ENCODE measurements at places on chromosomes 3 and 15. TPM values are rescaled to one million over a fixed set of nuclear protein-coding genes. Genes with fewer than 3 reads are reported as not detected.

DNA sequence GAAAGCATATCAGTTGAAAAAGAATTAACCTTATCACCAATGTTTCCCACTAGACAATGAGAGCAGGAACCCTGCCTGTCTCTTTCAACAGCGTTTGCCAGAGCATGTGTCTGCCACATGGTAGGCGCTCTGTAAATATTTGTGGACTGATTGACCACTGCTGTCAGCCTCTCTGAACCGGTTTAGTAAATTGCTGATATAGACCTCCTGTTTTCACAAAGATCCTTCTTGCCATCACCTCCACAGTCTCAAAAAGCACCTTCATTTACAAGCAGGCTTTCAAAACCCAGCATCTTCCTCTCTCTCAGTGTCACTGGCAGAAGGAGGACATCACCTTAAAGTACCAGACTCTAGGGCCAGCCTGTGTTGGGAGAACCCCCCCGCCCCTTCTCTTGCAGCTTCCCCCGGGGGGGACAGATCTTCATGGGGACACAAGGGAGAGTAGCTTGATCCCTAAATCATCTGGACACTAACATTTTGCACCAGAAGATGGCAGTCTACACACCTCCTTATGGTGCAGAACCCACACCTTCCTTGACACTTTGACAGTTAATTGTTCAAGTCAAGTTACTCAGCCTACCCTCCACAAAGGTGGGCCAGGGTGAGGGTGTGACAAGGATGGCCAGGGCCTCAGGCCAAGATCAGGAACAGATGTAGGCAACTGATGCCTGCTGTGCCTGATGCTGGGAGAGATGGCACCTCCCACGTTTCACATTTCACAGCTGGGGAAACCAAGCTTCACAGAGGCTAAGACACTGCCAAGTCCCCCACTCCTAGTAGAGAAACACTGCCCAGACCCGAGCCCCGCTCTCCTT, 37.8 kb upstream of the USP3 start:
- no peaks in the 10 kb centered on the region for H3K27me3 ChIP-seq
- peaks cover 10% of the 10 kb centered on the region for H3K4me1 ChIP-seq
- no peak overlapping the region for H3K4me3 ChIP-seq
- H3K36me3 ChIP-seq, result no peaks in the 10 kb centered on the region
- no peak for DNase-seq
- no peak overlapping the region for H3K27ac ChIP-seq

The HDAC11 gene
- 3.2 TPM for total RNA-seq

The C3orf70 gene
- not detected for total RNA-seq

The ITPR1 gene
- total RNA-seq, result 85.8 TPM

DNA sequence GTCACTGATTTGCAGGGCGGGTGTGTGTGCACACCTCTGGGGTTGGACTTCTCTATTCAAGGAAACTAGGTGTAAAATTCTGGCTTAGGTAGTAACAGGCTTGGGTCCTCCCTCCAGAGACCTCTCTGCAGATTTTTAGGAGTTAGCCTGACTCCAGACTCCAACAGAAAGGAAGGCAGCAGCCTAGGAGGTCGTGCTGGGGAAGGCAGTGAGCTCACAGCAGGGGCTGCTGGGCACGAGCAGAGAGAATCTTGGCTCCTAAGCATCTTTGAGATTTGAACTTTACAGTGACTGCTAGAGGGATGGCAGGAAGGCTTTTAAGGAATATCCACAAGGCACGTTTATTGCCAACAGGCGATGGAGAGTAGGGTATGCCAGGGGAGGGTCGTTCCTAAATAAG, 612.6 kb downstream of the FOXP1 start:
- H3K4me3 ChIP-seq, result no peak overlapping the region
- H3K27ac ChIP-seq, result no peak overlapping the region
- peaks cover 87% of the 10 kb centered on the region for H3K36me3 ChIP-seq
- H3K27me3 ChIP-seq, result no peaks in the 10 kb centered on the region

GRCh38 chr15:42065468-42065867, 28.9 kb downstream of the PLA2G4D start:
- no peaks in the 10 kb centered on the region for H3K27me3 ChIP-seq
- H3K36me3 ChIP-seq, result no peaks in the 10 kb centered on the region
- no peaks in the 10 kb centered on the region for H3K4me1 ChIP-seq
- H3K27ac ChIP-seq, result no peak overlapping the region
- no peak for DNase-seq

- peaks cover 25% of the 10 kb centered on the region for H3K27me3 ChIP-seq
- DNase-seq, result no peak
- no peaks in the 10 kb centered on the region for H3K4me1 ChIP-seq
- no peak overlapping the region for H3K4me3 ChIP-seq
- no peaks in the 10 kb centered on the region for H3K36me3 ChIP-seq
Observed at GRCh38 chr15:96335411-96336024, 5.0 kb downstream of the NR2F2 start.

The RAD51 gene
- 54.3 TPM for total RNA-seq

The C3orf85 gene
- not detected for total RNA-seq

GRCh38 chr3:177061369-177061768, 135.9 kb downstream of the TBL1XR1 start:
- DNase-seq, result no peak
- H3K27ac ChIP-seq, result no peak overlapping the region
- H3K36me3 ChIP-seq, result no peaks in the 10 kb centered on the region
- H3K27me3 ChIP-seq, result no peaks in the 10 kb centered on the region
- peaks cover 32% of the 10 kb centered on the region for H3K4me1 ChIP-seq

The ITGA11 gene
- not detected for total RNA-seq

- no peak overlapping the region for H3K27ac ChIP-seq
- H3K27me3 ChIP-seq, result peaks cover 84% of the 10 kb centered on the region
- no peak overlapping the region for H3K4me3 ChIP-seq
Observed at GRCh38 chr15:76342058-76342381, 5.4 kb downstream of the ISL2 start.

DNA sequence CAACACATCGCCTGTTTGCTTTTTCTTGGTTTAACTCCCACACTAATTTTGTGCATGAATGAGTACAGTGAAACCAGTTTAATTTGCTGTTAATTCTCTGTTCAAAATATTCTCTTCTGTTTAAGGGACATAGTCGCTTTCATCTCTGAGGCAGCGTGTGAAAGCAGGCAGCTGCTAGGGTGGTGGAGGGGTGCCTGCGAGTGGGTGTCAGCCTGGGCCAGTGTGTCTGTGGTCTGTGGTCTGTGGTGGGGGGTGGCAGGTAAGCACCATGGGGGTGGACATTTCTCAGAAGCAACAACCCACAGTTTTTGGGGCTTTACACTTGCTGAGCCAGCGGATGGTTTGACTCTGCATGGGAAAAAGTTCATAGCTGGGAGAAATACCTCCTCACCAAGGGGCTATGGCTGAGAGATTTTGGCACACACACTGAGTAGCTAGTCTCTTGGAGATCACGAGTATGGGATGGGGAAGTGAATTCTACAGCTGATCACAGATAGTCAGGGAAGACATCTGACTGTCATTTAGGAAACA, 109.2 kb downstream of the EPHB1 start:
- H3K36me3 ChIP-seq, result no peaks in the 10 kb centered on the region
- no peak overlapping the region for H3K4me3 ChIP-seq
- no peak overlapping the region for H3K27ac ChIP-seq
- DNase-seq, result no peak
- no peaks in the 10 kb centered on the region for H3K27me3 ChIP-seq

The SMCO1 gene
- total RNA-seq, result not detected

The GOLGA8S gene
- 0.07 TPM for total RNA-seq

- no peak overlapping the region for H3K4me3 ChIP-seq
- H3K27ac ChIP-seq, result no peak overlapping the region
- no peaks in the 10 kb centered on the region for H3K36me3 ChIP-seq
- H3K27me3 ChIP-seq, result no peaks in the 10 kb centered on the region
- no peaks in the 10 kb centered on the region for H3K4me1 ChIP-seq
Observed at GRCh38 chr3:149430216-149430615, 44.3 kb upstream of the TM4SF4 start.

DNA sequence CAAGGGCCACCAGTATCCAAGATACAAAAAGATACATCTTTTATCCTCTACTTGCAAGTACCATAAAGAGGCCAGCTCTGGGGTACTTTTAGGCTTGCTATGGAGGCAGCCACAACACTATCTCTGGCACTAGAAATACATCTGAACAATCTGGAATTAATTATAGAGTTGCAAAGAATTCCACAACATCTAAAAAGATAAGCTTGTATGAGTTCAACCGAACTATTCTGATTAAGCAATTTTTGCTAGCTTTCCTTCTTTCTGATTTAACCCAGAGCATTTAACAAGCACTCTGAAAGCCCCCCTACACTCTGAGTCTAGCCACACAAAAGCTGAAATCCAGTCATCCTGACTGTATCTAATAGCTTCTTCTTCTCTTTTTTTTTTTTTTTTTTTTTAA, 95.4 kb downstream of the FRMD5 start:
- H3K4me1 ChIP-seq, result no peaks in the 10 kb centered on the region
- H3K27ac ChIP-seq, result no peak overlapping the region
- H3K27me3 ChIP-seq, result no peaks in the 10 kb centered on the region
- no peak for DNase-seq
- H3K36me3 ChIP-seq, result no peaks in the 10 kb centered on the region

The SPINT1 gene
- 7.6 TPM for total RNA-seq

GRCh38 chr3:24136624-24137310, 191.7 kb downstream of the NR1D2 start:
- H3K27me3 ChIP-seq, result no peaks in the 10 kb centered on the region
- DNase-seq, result no peak
- no peak overlapping the region for H3K4me3 ChIP-seq
- H3K4me1 ChIP-seq, result no peaks in the 10 kb centered on the region

DNA sequence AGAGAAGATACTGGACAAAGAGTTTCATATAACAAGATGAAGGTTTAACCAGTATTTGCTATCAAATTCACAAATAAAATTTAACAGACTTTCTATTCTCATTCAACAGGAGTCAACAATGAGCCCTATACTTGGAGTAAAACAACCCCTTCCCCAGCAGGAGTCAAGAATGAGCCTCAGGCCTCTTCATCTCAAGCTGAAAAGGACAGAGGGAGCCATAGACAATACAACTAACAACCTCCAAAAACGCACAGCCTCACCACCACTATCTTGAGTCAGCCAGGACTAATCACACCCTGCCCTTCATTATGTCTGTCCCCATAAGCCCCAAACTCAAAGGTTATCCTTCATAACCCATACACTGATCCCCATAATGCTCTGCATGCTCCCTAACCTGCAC, 36.4 kb downstream of the ETFA start:
- H3K4me1 ChIP-seq, result no peaks in the 10 kb centered on the region
- H3K27me3 ChIP-seq, result no peaks in the 10 kb centered on the region
- H3K27ac ChIP-seq, result no peak overlapping the region

- no peaks in the 10 kb centered on the region for H3K4me1 ChIP-seq
- no peak overlapping the region for H3K27ac ChIP-seq
- H3K36me3 ChIP-seq, result no peaks in the 10 kb centered on the region
- no peaks in the 10 kb centered on the region for H3K27me3 ChIP-seq
- H3K4me3 ChIP-seq, result no peak overlapping the region
Observed at GRCh38 chr3:40681658-40682055, 156.9 kb downstream of the ZNF621 start.

GRCh38 chr3:169091196-169091823, 572.2 kb downstream of the MECOM start:
- DNase-seq, result no peak
- no peaks in the 10 kb centered on the region for H3K36me3 ChIP-seq
- no peaks in the 10 kb centered on the region for H3K27me3 ChIP-seq
- H3K27ac ChIP-seq, result no peak overlapping the region

DNA sequence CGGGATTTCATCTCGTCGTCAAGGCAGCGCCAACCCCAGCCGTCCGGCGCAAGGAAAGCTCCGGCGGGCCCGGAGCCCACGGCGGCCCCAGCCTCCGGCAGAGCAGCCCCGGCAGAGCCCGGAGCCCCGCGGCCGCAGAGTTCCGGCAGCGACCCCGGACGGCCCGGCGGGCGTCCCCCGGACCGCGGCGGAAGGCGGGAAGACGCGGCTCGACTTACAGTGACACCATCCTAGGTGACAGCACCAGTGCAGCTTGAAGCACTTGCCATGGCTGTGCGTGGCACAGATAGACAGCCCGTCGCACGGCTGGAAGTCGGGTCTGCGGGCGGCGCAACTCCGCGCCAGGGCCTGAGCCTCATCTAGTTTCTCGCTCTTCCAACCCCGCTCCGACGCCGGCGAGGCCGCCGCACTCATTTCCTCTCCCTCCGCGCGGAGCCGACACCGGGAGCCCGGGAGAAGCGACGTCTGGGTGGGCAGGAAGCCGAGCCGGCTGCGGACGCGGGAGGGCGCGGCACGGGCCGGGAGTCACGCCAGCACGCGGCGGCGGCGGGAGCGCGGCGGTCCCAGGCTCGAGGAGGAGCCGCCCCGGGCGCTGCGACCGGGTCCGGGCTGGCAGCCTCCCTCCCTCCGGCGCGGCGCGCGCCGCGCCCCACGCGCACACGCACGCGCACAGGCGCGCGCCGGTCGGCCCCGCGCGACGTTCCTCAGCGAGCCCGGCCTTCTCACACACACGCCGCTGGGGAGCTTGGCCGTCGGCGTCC, at the start of gene C3orf70:
C3orf70 (minus strand) TSS at position 651 of the 761 bp plus-strand sequence; CDS start at position 414, 237 bp downstream.
- DNase-seq, result peak; percentile 6
- H3K4me1 ChIP-seq, result no peaks in the 10 kb centered on the region
- no peaks in the 10 kb centered on the region for H3K36me3 ChIP-seq
- peaks cover 30% of the 10 kb centered on the region for H3K27me3 ChIP-seq
- no peak within 1 kb of the TSS for H3K4me3 ChIP-seq

DNA sequence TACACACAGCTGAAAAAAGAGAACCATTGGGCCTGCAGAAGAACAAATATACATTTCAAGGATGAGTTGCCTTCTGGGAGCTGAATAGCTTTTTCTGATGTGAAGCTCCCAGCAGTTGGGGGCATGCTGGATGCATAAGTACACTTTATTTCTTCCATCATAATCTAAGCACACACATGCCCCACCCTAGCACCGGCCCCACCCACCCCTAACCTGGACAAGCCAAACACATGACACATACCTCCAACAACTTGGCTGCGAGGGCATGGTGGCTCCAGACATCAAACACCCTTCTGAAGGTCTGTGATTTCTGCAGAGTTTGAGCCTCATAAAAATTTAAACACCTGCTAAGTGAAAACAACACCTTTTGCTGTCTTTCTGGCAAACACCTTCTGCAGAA, 307.2 kb upstream of the TRIM42 start:
- no peaks in the 10 kb centered on the region for H3K4me1 ChIP-seq
- no peak overlapping the region for H3K27ac ChIP-seq
- H3K36me3 ChIP-seq, result no peaks in the 10 kb centered on the region
- DNase-seq, result no peak

- no peaks in the 10 kb centered on the region for H3K36me3 ChIP-seq
- no peak overlapping the region for H3K27ac ChIP-seq
- DNase-seq, result no peak
- H3K4me3 ChIP-seq, result no peak overlapping the region
Observed at GRCh38 chr3:165830746-165831145, 6.5 kb downstream of the BCHE start.

DNA sequence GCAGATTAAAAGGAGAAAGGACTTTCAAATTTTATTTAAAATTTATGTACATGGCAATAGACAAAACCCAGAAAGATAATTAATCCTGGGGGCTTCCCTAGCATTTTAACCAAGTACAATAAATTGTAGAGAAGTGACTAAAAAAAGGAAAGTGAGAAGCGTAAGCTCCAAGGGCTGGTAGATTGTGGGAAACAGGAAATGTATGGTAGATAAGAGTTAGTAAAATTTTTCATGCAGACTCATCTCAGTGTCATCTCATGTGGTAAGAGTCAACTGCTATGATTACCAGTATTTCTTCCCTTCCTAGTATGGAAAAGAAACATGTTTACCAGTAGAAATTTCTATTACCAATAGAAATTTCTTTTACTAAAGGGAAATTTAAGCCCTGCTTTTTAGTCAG, 464.3 kb upstream of the AGTR1 start:
- H3K27ac ChIP-seq, result no peak overlapping the region
- H3K4me3 ChIP-seq, result no peak overlapping the region
- H3K4me1 ChIP-seq, result no peaks in the 10 kb centered on the region
- H3K36me3 ChIP-seq, result no peaks in the 10 kb centered on the region
- H3K27me3 ChIP-seq, result no peaks in the 10 kb centered on the region
